ENCODE measurements at places on chromosomes 2 and 18.

GRCh38 chr18:36064027-36064808, 3.1 kb downstream of the RPRD1A start:
- no peak for DNase-seq

DNA sequence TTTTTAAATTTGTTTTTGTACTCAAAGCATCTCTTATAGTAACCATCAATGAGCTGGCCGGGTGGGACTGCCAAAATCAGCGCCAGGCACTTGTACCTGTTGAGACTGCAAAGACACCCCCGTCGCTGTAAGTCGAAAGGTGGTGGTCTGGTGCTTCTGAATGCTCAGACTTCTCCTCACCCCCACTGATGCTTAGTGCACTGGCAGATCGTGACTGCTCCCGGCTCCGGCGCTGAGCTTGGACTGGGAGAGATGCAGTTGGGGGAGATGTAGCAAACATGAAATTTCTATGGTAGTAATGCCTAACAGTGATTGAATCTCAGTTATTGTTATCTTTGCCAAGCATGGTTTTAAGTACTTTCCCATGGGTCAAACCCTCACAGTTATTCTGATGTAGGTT, 80.6 kb downstream of the RIF1 start:
- no peak for DNase-seq

DNA sequence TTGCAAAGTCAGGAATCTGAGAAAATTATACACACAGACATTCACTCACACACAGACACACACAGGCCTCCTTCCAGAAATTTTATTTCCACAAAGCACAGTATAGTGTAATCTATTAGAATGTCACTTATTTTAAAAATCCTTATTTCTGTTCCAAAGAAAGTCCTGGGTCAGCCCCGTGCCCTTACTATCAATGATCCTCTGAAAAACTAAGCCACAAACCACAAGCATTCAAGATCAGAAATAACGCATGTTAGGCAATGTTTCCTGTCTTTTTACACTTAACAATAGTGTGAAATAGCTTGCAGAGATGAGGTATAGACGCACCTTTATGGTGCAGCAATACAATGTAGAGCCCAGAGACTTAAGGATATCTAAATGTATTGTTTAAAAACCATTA, 25.8 kb downstream of the TBC1D8 start:
- no peak for DNase-seq

DNA sequence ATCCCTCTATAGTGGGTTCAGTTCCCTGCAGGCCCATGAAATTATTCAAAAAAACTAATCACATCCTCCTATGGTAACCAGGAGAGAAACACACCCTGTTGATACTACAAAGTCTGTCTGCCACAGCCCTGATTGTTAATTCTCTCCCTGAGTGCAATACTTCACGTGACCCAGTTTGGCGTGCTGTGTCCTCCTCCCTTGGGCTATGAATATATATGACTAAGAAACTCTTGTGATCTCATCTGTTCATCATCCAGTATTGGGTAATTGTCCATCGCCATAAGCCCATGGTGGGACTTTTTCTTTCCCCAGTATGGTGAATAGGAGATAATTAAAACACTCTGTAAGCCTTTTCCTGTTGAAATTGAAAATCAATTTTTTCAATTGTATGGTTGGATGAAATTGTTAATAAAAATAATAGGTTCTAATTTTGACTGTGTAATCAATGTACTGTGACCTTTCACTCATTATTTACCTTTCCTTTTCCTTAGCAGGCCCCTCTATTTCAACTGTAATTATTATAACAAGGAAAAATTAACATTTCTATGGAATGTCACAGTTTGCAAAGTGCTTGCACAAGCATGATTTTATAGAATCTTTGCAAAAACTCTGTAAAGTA, 1822.6 kb downstream of the SUCLG1 start:
- no peak for DNase-seq

- DNase-seq = no peak
Observed at GRCh38 chr18:79910563-79911343, 40.7 kb downstream of the SLC66A2 start.

GRCh38 chr2:2083113-2083758, 247.8 kb downstream of the MYT1L start:
- DNase-seq = no peak

- DNase-seq = no peak
Observed at GRCh38 chr2:84631047-84631446, 114.7 kb downstream of the DNAH6 start.

DNA sequence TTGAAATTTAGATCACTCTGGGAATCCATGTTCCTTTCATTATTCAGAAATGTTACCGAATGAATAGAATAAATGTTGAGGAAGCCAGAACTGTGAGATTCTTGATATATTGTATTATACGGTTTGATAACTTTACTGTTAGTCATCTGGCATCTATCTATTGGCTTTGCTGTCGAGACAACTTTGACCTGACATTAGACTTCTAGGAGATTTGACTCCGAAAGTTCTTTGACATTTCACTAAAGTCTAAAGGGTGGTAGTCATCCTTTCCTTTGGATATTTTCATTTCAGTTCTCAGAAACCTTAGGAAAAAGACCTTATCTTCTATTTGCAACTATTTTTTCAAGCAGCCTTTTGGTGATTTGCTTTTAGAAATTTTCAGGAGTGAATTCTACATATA, 1.9 kb downstream of the BMPR2 start:
- DNase-seq = no peak

DNA sequence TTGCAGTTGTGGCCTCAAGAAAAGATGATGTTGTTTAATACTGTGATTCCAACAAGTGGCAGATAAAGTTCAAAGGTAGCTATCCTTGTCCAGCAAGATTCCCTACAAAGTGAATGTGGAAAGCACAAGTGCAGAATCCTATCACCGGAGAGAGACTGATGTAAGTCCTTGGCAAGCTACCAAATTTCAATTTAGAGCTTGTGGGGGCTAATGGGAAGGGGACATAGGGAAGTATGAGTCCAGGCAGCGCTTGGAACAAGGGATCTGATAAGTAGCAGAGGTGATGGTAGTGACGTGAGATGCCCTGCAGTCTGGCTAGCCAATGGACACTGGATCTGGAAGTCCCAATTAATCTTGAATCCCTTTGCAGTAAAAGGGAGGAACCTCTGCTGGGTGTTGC, 165.2 kb upstream of the DTNA start:
- DNase-seq = no peak

- DNase-seq = no peak
Observed at GRCh38 chr18:51211552-51211951, 14.1 kb upstream of the MEX3C start.
